ENCODE measurements at places on chromosomes 5 and 9.

DNA sequence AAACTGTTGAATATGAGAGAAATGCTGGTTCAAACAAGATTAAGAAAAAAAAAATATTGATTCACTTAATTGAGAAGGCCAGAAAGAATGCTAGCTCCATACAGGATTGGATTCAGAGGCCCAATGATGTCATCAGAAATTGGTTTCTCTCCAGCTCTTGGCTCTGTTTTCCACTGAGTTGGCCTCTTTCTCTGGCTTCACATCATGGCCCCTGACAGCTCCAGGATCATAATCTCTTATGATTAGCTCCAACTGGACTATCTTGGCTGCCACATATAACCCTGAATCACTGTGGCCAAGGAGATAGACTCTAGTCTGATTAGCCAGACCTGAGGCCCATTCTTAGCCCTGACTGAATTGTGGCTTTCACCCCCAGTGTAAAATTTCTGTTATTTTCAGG is 244.7 kb upstream of the GRAMD2B start:
- DNase-seq: no peak

- DNase-seq: no peak
Measured at GRCh38 chr5:129073111-129073510, 21.4 kb upstream of the ISOC1 start.

- DNase-seq: peak; percentile 4
Measured at GRCh38 chr5:14669975-14670374, 5.5 kb downstream of the OTULIN start.

DNA sequence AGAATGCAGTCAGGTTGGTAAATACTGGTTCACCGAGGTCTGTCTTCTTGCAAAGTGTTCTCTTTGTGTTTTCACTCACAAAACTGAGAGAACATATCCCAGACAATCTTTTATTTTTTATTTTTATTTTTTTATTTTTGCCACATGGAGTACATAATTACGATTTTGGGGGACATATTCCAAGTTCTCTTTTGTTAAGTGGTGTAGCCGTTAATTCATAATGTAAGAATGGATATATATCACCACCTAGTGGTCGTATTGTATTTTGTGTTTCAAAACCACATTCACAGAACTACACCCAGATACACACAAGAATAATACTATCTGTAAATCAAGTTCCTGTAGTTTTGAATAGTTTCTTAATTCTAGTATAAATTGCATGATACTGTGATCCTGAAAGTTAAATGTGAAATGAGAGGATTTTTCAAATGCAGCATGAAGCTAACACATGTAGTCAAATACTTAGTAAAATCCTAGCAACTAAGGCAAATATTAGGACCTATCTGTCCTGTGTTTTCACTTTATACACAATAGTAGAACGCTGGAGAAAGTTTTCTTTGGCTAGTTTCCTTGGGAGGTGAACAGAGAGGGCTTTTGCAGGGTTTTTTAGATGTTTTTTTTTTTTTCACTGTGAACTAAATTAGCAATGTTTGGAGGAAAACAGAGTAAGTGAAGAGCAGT is 92.7 kb downstream of the VCAN start:
- peak; percentile 41 for DNase-seq
